ENCODE measurements at places on chromosomes 7 and 10.
A peak's percentile ranks its signal among the peaks of the same experiment; 100 is the strongest.

DNA sequence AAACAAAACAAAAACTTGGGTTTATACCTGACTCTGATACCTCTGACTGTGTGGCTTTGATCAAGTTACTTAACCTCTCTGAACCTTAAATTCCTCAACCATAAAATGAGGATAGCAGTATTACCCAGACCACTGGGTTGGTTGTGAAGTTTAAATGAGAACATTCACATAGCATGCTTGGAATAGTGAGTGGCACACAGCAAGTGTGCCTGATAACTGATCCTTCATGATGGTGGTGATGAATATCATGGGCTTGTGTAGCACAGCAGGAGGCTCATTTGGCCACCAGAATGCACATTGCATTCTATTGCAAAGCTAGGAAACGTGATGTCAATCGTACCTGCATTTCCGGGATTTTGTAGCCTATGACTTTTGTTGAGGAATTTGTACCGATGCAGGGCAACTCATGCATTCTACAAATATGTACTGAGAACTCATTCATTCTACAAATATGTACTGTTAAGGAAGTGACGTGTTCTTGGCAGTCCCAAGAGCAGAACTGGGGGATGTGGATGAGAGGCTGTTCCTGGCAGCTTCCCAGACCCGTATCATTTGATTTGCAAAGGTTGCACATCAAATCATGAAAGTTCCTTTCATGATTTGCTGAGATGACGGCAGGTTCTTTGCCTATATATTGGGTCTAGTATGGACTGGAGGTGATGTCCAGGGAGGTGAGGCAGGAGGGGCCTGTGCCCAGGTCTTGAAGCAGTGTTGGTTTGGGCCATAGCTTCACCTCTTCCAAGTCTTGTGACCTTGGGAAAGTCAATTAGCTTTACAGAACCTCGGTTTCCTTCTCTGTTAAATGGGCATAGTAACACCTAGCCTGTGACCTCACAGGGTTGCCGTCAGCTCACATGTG, 94.6 kb upstream of the SMNDC1 start:
- peak; percentile 19 for DNase-seq

- DNase-seq: peak; percentile 69
Observed at GRCh38 chr7:149496642-149497391, 792 bp downstream of the ZNF746 start.

- DNase-seq: no peak
Observed at GRCh38 chr7:151273651-151274390, 25.3 kb upstream of the SMARCD3 start.

GRCh38 chr7:139036901-139037300, 1.1 kb upstream of the ZC3HAV1L start:
- DNase-seq: no peak

DNA sequence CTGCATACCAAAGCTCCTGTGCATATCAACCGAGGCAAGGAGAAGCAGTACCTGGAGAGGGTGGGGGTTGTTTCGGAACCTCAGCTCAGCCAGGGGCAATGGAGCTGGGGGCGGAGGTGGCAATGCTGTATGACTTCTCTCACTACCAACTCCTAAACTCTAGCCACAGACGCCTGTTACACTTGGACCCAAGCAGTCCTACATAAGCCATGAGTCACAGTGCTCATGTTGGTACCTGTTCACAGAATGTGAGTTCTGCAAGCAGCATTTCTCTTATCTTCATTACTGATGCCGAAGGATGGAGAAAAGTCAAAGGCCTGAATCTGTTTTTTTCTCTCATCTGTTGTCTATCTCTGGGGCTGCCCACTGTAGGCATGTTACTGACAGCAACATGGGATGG, 3.2 kb upstream of the RAB18 start:
- DNase-seq: no peak

DNA sequence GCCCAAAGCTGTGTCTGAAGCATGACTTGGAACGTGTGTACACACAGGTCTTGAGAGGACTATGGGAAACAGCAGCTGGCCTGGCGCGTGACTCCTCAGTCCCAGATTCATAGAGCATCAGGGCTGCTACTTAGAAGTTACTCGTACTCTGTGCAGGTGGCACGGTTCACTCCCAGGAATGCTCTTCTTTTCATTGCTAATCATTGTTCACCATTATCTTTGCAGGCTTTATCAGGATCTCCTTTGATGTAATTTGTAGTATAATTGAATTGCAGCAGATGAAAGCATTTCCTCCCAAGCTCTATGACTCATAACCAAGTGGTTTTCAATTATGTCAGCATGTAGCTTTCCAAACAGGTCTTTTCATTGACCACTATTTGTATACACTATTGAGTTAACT, 938.9 kb downstream of the NRG3 start:
- DNase-seq: no peak

- DNase-seq: no peak
Observed at GRCh38 chr10:42623929-42624328, 14.4 kb downstream of the ZNF33B start.

- DNase-seq: no peak
Observed at GRCh38 chr7:119561751-119562150, 711.2 kb upstream of the KCND2 start.

DNA sequence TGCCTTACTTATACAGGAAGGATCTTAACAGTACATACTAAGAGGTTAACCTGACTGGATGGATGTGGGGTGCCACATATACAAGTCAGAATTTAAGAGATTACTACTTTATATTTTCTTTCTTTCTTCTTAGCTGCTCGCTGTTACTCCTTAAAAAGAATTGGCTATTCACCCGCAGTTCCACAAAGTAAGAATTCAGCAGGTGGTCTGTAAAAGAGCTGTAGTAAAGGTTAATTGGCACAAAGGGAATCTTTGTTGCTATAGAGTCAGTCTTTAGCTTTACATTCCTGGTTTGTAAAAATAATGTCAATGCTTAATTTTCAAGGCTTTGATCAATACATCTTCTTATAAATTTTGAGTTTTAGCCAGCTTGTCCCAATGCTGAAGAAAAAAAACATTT, 43.2 kb downstream of the RALA start:
- DNase-seq: no peak

DNA sequence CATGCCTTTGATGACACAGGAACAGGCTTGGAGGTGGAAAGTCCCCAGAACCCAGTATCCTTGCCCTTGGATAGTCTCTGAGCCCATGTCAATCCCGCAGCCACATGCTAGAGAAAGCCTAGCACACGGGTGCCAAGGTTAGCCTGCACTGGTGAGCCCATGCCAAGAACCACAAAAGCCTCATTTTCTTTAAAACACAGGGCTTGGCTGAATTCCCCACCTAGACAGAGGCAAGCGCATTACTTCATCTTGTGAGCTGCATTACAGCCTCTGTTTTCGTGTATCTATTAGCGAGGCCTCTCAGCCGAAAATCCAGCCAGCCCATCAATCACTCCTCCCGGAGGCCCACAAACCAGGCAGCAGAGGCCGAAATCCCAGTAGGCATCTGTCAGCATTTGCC, 314.9 kb upstream of the AUTS2 start:
- DNase-seq: no peak

- no peak for DNase-seq
Observed at GRCh38 chr7:31175672-31176071, 123.6 kb downstream of the ADCYAP1R1 start.

DNA sequence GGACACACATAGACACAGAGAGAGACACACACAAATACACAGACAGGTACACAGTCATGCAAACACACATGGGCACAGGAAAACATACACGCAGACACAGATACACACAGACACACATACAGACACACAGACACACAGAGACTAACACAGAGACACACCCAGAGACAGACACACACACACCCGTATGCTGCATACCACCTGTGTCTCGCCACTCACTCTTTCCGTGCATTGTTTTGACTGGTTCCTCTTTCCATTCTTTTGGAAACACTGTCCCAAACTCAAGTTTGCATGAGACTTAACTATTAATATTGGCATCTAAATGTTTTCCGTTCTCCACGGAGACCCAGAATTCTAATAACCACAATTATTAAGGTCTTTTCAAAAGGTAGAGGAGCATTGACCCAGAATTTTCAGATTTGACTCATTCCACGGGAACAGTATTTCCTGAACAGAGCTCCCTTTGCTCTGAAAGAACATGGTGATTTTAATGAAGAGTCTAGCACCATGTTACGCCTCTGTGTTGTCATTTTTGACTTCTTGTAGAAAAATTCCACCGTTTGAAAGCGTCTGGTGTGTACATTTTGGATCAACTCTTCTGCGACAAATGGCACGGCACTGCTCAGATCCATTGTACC, 141.2 kb upstream of the RNF32 start:
- DNase-seq: no peak

DNA sequence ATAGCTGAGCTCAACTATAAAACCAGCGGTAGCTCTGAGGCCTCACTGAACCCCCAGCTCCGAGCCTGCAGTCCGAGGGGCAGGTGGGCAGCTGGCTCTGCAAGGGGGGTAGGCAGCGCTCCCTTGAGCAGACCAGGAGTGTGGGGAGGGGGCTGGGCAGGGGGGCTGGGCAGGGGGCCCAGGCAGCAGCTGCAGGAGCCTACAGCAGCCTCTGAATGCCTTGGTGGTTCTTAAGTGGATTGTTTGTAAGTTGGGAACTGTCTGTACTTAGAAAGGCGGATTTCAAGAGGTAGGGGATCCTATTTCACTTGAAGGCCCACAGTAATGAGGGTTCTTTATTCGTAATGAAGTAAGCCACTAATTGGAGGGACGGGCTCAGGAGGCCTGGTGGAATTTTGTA, 72.3 kb downstream of the ICA1 start:
- peak; percentile 17 for DNase-seq

GRCh38 chr7:99525713-99526440, 21.4 kb downstream of the ZKSCAN5 start:
- no peak for DNase-seq

Data from thyroid gland (tissue), 4 donors.